ENCODE measurements at places on chromosomes 11 and 22. TPM values are rescaled to one million over a fixed set of nuclear protein-coding genes. Genes with fewer than 3 reads are reported as not detected.
A peak's percentile ranks its signal among the peaks of the same experiment; 100 is the strongest.

FOLR2 gene
- 7.9 TPM for polyA plus RNA-seq

FZD4 gene
- polyA plus RNA-seq = 68.9 TPM

DCDC1 gene
- 6.1 TPM for polyA plus RNA-seq

SLC22A9 gene
- not detected for polyA plus RNA-seq

RHOD gene
- 10.5 TPM for polyA plus RNA-seq

SLC22A8 gene
- 60.6 TPM for polyA plus RNA-seq

TBX1 gene
- 0.53 TPM for polyA plus RNA-seq

GGT1 gene
- polyA plus RNA-seq = 89.3 TPM

RAB39A gene
- 0.51 TPM for polyA plus RNA-seq

DUSP8 gene
- 3.6 TPM for polyA plus RNA-seq

BAIAP2L2 gene
- polyA plus RNA-seq = 6.9 TPM

PATE4 gene
- not detected for polyA plus RNA-seq

GDPD4 gene
- not detected for polyA plus RNA-seq

GRCh38 chr11:61682093-61682732 is 2.0 kb downstream of the DAGLA start:
- DNase-seq = no peak

DNA sequence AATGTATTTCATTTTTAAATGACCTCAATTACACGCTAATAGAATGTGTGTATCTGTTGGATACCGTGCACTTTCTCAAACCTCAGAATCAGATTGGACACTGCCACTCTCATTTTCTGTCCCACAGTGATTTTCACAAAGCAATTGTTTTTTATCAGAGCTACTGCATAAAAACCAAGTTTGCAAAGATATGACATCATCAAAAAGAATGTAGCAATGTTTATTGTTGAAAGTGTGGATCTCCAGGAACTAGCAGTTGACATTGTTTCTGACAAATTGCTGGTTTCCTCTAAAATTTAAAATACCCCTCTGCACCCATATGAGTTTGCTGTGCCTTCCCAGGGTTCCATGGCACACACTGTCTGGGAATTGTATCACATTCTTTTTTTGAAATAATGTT is 362.7 kb upstream of the DDI1 start:
- DNase-seq = no peak

DNA sequence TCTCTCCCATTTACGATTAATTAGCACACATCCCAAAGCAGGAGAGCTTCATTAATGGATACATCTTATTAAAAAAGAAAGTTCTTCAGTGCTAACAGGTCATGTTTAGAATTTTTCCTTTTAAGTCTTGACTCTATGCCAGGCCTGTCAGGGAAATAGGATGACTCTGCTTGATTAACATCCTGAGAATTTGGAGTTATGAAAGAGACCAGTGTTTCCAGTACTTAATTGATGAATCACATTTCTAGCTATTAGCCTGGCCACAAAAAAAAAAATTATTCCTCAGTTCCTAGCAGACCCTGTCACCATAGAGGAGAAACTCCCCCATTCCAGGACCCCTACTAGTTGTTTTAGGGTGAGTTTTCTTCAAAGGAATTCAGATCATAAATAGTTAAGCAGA is 23.6 kb upstream of the ME3 start:
- no peak for DNase-seq

DNA sequence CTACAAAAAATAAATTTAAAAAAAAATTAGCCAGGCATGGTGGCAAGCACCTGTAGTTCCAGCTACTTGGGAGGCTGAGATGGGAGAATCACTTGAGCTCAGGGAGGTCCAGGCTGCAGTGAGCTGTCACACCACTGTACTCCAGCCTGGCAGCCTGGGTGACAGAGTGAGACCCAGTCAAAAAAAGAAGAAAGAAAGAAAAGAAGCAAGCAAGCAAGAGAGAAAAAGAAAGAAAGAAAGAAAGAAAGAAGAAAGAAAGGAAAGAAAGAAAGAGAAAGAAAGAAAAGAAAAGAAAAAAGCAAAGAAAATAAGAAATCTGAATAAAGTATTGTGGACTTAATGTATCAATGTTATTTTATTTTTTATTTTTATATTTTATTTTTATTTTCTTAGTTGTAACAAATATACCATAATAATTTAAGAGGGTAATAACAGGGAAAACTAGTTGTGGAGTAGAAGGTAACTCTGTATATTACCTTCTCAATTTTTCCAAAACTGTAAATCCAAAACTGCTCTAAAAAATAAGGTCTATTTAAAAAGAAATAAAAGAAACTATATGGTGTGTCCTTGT is 1.1 kb upstream of the ZNF215 start:
- no peak for DNase-seq

- DNase-seq = no peak
These were observed 77.4 kb downstream of the CWC15 start for GRCh38 chr11:94895971-94896370.

- no peak for DNase-seq
These were observed 1.3 kb downstream of the STARD10 start for GRCh38 chr11:72792437-72793021.

- no peak for DNase-seq
These were observed 40.1 kb downstream of the REXO2 start for GRCh38 chr11:114479331-114479730.

DNA sequence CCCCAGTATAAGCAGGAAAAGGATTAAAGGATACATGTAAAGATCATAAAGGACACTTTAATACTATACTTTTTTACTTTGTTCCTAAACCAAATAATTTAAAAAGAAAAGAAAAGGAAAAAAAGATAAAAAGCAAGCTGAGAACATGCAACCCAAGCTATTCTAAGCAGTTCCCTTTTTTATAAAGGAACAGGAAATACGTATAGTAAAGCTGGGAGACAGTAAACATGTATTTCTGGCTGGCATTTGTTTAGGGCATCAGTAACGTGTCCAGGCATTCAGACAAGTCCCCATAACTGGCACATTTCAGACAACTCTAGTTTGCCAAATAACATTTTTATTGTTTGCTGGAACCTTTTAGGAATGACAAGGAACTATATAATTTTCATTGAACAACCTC is 24.9 kb downstream of the BCO2 start:
- DNase-seq = no peak

DNA sequence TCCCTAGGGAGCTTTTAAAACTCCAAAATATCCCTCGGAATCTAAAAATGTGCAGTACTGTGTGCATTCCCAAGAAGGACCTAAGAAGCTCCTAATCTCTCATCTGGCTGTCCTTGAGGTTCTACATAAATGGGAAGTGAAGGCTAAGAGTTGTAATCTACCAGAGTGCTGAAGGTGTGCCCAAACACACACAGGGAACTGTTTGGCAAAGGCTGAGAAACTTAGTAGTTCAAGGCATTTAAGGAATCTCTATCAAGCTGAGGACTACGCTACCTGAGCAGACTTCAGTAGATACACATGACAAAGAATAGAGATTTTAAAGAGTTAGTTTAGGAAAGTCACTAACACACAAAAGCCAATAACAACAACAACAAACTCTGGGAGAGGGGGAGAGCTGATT is 71.1 kb downstream of the TTC28 start:
- no peak for DNase-seq

- DNase-seq = peak; percentile 97
These were observed 23.1 kb downstream of the MICAL3 start for GRCh38 chr22:18001040-18001893.

- DNase-seq = peak; percentile 82
These were observed 107.5 kb upstream of the SESN3 start for GRCh38 chr11:95338430-95338991.

DNA sequence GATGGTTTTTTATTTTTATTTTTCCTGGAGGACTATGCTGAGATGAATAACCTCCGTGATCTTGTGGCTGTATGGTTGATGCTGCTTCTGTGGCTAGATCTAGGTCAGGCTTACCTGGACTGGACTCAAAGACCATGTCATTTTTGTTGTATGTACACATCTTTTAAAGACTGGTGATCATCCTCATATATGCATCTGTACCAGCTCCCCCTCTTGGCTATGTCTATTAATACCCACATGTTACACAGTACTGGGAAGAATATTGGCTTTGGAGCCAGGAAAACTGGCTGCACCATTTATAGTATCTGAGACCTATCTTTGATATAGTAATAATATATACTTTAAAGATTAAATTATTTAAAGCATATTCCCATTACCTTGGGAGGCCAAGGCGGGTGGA is 18.4 kb upstream of the PITPNB start:
- no peak for DNase-seq

DNA sequence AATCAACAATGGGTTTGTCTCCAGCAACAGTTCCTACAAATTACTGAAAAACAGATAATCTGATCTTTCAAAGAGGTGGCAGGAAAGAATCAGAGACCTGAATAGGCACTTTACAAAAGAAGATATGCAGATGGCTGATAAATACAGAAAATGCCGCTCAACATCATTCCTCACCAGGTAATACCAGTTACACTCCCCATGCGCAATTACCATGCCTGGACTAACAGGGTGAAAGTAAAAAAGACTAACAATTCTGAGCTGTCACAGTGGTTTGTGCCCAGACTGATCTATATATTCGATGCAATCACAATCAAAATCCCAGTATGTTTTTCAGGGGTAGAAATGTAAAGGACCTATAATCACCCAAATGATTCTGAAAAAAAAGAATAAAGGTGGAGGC is 10.0 kb downstream of the SNX32 start:
- no peak for DNase-seq

GRCh38 chr11:2797121-2797711 is 88.4 kb downstream of the CDKN1C start:
- no peak for DNase-seq

GRCh38 chr11:120898568-120898967 is 125.3 kb upstream of the TBCEL start:
- DNase-seq = no peak

GRCh38 chr11:9003573-9004182 is at the start of gene NRIP3:
Gene NRIP3, minus strand, starts transcription at chr11:9004001. Its CDS starts 66 bp downstream, at chr11:9003935.
- DNase-seq = peak; percentile 65

GRCh38 chr11:93271596-93271995 is 58.9 kb upstream of the DEUP1 start:
- no peak for DNase-seq

GRCh38 chr22:44809456-44809855 is 57.1 kb downstream of the ARHGAP8 start:
- DNase-seq = no peak

GRCh38 chr11:120577041-120577440 is 65.5 kb downstream of the GRIK4 start:
- DNase-seq = no peak

- no peak for DNase-seq
These were observed 152.4 kb downstream of the NTM start for GRCh38 chr11:131522851-131523250.

DNA sequence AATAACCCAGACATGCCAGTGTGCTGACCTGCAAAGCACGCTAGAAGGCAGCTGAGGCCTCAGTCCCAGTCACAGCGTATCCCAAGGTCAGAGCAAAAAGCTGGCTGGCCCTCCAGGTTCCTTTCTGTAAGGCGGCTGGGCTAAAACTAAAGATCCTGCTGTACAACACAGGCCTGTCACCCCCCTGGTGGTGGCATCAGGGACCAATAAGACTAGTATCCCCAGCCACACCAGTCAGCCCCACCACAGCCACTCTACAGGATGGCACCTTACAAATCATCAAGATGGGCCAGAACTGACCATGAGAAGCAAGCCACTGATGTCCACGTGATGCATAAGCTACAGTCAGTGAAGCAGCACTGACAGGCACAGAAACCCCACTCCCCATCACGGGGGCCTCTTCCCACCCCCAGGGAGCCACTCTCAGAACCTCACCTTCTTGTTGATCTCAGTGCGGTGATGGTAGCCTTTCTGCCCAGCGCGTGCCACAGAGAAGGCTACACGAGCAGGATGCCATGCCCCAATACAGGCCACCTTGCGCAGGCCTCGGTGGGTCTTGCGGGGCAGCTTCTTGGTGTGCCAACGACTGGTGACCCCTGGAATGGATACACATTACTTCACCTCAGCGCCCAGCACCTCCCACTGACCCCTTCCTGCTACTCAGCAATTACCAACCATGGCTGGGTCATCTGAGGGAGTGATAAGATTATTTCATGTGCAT is 5.0 kb downstream of the RPL3 start:
- DNase-seq = no peak

DNA sequence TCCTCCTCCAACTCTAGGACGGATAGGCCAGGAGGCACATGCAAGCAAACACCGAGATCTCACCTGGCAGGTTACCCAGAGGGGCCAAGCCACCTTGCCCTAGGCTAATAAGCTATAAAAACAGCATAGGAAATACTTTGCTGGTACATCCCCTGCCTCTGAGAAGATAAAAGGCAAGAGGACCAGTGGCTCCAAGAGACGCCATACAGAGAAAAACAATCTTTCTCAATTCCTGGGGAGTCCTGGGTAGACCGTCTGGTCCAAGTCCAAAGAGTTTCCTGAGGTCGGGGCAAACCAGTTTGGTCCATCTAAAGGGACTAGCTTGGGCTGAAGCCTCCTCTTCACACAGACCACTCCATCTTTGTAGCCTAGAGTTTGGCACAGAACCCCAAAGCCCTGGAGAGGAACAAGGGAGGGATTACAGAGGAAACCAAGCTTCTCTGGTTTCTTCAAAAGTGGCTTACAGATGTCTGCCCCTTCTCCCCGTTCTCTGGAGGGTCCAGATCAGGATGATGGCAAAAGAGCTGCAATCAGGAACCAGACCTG is 40.4 kb downstream of the NUMA1 start:
- no peak for DNase-seq

DNA sequence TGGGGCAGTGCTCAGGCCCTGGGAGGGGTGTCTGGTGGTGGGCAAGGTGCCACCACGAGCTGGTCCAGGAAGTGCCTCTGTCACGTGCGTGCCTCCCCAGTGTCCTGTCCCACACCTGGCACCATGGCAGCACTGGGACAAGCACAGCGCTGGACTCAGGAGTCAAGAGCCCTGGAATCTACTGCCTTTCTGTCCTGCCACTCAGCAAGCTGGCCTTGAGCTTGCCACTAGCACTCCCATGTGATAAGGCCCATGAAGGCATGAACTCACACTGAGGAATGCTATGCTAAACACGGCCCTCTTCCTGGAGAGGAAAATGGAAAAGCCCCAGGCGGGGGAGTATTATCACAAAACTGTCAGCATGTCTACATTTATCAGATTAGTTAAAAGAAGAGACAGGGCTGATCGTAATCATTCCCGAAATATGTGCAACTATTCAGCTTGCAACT is 50.7 kb upstream of the SLC35C1 start:
- no peak for DNase-seq

DNA sequence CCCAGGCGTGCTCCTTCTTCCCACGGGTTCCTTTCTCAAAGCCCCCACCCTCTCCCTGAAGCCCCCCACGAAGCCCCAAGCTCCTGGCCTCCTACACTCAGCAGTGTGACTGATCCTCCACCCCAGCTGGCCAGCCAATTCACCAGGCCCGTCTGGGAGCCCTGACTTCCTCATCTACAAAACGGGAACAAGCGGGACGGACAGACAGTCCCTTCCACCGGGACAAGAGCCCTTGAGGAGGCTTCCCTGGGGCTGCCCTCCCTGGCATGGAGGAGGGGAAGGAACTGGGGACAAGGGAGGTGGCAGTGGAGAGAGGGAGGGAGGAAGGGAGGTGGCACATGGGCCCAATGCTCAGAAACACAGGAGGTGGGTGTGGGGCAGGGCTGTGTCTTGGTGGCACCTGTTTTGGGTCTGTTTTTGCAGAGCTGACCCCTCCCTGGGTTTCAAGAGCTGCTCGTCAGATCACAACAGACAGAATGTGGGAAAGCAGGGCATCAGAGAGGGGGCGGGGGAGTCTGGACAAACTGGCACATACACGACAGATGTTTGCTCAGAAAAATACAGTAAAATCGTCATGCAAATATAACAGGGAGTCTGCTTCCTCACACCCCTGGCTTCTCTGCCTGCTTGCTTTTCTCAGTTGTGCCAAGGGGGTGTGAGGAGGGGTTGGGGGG is 56.8 kb downstream of the ELFN2 start:
- DNase-seq = no peak

GRCh38 chr11:74021998-74022397 is 13.1 kb upstream of the UCP3 start:
- no peak for DNase-seq
